Endothelial cell (in vitro differentiated cells): ENCODE measurements at places on chromosomes 5 and 9. TPM values are rescaled to one million over a fixed set of nuclear protein-coding genes. Genes with fewer than 3 reads are reported as not detected.

Gene CHSY3
- total RNA-seq = 21.2 TPM

Gene CATSPER3
- 0.33 TPM for total RNA-seq

Gene TRIM36
- 9.9 TPM for total RNA-seq

DNA sequence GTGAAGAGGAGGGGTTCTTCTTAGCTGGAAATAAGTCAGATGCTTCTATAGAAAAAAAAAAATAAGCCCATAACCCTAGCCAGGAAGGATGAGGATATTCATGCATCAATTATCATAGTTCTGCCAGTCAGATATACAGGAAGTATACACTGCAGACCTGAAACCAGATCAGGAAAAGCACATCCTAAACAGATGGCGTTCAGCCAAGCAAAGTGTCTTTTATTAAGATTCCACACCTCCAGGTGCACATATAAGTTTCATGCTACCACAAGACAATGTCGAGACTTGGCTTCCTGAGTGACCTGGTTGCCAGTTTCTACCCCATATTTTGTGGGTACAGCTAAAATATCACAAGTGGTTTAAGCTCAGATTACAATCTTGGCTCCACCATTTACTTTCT is 108.3 kb downstream of the CETN3 start:
- DNase-seq = no peak
- peaks cover 1% of the 10 kb centered on the region for H3K27me3 ChIP-seq
- H3K4me3 ChIP-seq = no peak overlapping the region
- no peaks in the 10 kb centered on the region for H3K36me3 ChIP-seq
- H3K27ac ChIP-seq = no peak overlapping the region
- no peaks in the 10 kb centered on the region for H3K4me1 ChIP-seq

- H3K36me3 ChIP-seq = no peaks in the 10 kb centered on the region
- H3K27me3 ChIP-seq = peaks cover 4% of the 10 kb centered on the region
- no peak overlapping the region for H3K4me3 ChIP-seq
Observed at GRCh38 chr5:78757269-78758053, 108.9 kb upstream of the LHFPL2 start.
